Kidney tubule cell (primary cell): ENCODE measurements at places on chromosomes 6 and 20.

GRCh38 chr6:43778976-43779851, 9.2 kb downstream of the VEGFA start:
- DNase-seq: no peak

DNA sequence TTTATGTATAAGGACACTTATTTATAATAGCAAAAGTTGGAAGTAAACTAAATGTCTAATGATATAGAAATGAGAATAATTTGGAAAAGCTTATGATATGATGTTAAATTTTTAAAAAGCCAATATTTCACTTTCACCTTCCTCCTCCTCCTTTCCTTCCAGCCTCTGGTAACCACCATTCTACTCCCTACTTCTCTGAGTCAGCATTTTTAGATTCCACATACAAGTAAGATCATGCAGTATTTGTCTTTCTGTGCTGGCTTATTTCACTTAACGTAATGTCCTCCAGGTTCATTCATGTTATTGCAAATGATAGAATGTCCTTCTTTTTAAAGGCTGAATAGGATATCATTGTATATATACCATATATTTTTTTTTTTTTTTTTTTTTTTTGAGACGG, 180.2 kb downstream of the RNF144B start:
- no peak for DNase-seq

GRCh38 chr20:15794409-15794808, 778.8 kb downstream of the KIF16B start:
- DNase-seq: no peak

DNA sequence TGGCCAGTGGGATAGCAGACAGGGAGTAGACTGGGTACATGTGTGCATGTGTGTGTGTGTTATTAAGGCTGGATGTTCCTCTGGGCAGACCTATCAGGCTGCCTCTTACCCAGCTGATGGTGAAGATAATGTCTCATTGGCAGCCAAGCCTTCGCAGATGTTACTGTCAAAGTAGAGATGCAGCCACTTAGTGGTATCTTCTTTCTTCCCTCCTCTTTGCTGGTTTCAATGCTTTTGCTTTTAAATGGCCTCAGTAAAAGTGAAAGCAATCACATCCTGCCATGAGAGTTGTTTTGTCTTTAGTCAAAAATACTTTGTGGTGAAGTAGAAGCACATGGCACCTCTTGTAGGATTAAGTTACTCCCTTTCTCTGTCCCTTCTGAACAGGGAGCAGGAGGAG, 57.5 kb downstream of the SNRNP48 start:
- no peak for DNase-seq

- no peak for DNase-seq
Measured at GRCh38 chr6:37946057-37946456, 126.5 kb downstream of the ZFAND3 start.

DNA sequence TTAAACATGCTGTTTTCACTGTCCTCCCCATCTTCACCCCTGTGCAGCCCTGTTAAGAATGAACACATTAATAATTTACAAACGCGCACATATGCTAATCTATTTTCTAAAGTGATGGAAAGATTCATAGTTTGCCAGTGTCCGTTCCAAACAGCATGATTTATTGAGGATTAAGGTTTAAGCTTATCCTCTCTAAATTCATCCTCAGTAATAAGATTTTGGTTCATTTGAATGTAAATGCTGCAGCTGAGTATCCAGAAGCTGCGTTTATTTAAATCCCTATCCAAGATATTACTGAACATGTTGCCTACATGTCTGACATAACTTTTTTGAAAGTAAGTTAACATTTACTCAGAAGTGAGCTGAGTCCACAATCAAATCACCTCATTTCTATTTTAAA, 42.8 kb upstream of the FAM135A start:
- DNase-seq: no peak

GRCh38 chr20:10190456-10190855, 28.2 kb upstream of the SNAP25 start:
- no peak for DNase-seq

GRCh38 chr6:35203152-35203670, 10.5 kb upstream of the SCUBE3 start:
- DNase-seq: no peak

DNA sequence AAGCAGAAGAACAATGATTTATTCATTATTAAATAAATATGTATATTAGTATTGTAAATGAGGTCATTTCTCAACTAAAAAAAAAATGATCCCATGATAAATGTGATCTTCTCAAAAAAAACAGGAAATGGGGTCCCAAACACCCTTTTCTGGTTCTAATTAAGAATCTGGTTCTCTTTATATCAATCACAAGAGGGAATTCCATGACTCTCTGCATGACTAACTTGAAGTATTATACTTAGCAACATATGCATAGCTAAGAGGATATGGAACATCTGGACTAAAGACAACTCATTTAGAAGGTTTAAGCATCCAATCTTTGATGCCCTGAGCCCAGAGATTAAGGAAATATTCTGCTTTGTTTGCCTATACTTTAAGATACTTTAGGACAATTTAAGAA, 89.7 kb upstream of the EMILIN3 start:
- DNase-seq: no peak

DNA sequence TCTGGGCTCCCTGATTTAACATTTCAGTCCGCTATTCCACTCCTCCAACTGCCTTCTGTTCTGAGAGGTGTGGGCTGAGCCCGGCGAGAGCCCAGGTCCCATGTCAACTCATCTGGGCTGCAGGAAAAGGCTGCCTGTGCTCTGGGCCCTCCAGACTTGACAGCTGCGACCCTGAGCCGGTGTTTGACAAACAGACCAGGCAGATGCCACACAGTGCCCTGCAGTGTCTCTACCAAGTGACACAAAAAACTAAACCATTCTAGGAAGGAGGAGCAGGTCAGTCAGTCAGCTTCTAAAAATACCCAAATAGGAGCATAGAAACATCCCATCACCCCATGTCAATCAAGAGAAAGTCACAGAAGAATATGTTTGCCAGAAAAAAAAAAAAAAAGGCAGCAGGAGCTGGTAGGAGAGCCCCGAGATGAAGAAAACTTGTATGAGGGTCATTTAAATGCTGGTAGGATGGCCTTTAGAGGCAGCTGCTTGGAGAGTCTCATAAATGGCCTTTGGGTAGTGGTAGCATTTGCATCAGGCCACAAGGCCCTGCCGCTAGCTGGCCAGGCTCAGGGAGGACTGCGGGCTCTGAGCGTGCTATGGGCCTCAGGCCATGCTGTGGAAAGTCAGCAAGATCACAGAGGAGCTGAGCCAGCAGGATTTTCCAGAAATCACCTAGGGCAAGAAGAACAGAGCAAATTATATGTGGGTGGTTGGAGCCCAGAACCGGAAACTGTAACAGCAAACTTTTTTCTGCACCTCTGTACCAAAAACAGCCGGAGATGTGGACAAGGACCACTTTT, 36.6 kb upstream of the GFOD1 start:
- DNase-seq: no peak

- peak; percentile 14 for DNase-seq
Measured at GRCh38 chr6:159404296-159404695, 235.1 kb downstream of the FNDC1 start.

- DNase-seq: no peak
Measured at GRCh38 chr6:135390458-135390857, 107.1 kb downstream of the AHI1 start.

DNA sequence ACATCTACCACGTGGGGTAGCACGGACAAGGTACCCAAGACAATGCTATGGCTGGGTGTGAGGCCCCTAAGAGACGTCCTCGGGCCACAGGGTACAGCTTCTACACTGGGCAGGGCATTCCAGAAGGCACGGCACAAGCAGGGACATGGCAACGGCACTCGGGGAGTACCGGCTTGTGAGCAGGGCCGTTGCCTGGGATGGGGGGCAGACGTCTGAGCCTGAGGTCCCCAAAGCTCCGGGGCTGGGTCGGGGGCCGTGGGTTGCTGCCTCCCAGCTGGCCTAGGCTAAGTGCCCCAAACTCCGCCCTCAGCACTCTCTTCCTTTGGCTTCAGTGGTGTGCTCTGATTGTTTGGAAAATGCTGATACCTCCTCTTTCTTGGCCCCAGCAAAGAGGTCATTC, 110.6 kb downstream of the SULF2 start:
- no peak for DNase-seq

DNA sequence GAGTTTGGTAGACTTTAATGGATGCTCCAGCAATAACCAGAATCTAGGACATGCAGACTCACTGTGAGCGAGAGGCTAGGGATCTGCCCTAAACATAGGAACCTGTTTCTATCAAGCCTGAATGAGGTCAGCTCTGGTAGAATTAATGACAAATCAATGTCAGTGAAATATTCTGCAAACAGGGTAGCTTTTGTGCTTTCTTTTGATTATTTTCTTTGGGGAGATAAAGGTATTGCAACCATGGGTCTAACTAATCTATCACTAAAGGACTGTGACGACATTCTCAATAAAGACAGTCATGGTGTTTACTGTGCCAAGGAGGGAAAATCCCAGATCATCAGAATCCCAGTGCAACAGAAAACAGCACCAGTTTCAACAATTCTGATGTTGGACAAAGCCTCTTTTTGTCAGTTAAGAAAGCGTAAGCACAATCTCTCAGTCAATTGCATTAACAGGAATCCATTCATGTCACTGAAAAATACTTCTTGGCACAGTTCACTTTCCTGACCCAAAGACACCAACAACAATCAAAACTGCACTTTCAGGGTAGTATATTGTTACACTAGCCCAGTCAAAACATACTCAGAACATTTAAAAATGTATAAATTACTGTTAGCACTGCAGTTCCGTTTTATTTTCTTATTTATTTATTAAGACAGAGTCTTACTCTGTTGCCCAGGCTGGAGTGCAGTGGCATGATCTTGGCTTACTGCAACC, 36.8 kb upstream of the SMIM29 start:
- DNase-seq: no peak

DNA sequence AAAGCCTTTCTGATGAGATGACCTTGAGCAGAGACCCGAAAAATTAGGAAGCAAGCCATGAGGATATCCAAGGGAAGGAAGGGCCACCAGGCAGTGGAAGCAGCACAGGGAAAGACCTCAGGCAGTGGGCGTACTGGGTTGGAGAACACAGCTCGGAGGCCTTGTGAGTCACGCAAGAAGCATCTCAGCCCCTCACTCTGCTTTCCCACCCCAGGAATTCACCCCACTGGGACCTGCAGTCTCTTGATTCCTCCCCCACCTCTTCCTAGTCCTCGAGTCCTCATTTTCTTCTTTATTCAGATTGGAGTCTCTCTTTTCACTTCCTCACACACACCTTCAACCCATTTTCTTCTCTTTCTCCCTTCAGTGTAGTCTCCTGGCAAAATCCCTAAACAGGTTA, 27.0 kb downstream of the RPRD1B start:
- DNase-seq: peak; percentile 4

- no peak for DNase-seq
Measured at GRCh38 chr20:24483435-24484080, 14.1 kb downstream of the SYNDIG1 start.

DNA sequence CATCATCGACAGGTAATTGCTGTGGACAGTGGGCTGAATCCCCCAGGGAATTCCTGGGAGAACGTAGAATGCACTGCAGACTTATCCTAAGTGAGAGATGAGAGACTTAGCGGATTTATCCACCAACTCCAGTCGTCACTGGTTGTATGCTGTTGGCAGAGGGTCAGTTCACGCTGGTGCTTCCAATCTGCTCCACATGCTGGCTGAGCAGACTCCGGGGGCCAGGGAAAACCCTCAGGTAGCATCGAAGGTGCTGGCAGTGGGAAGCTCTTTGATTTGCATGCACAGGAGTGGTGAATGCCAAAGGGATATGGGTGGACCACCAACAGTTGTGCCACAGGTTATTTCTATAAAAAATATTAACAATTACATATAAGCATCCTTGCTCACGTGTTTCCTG, 20.2 kb downstream of the TTLL9 start:
- DNase-seq: no peak

GRCh38 chr6:5084781-5085647, at the start of gene PPP1R3G:
PPP1R3G (plus strand) TSS chr6:5085341; CDS start chr6:5085486, 145 bp downstream.
- peak; percentile 64 for DNase-seq

DNA sequence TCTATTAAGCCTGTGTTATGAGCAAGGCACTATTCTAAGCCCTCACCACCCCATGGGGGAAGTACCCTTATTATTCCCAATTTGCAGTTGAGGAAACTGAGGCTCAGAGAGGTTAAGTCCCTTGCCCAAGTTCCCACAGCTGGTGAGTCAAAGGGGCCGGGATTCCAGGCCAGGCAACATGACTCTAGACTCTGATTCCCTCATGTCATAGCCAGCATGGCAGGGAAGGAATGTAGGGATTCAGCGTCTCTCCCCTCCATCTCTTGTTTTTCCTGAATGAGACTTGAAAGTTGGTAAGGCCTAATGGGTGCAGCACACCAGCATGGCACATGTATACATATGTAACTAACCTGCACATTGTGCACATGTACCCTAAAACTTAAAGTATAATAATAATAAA, 6.7 kb downstream of the C6orf132 start:
- DNase-seq: no peak

DNA sequence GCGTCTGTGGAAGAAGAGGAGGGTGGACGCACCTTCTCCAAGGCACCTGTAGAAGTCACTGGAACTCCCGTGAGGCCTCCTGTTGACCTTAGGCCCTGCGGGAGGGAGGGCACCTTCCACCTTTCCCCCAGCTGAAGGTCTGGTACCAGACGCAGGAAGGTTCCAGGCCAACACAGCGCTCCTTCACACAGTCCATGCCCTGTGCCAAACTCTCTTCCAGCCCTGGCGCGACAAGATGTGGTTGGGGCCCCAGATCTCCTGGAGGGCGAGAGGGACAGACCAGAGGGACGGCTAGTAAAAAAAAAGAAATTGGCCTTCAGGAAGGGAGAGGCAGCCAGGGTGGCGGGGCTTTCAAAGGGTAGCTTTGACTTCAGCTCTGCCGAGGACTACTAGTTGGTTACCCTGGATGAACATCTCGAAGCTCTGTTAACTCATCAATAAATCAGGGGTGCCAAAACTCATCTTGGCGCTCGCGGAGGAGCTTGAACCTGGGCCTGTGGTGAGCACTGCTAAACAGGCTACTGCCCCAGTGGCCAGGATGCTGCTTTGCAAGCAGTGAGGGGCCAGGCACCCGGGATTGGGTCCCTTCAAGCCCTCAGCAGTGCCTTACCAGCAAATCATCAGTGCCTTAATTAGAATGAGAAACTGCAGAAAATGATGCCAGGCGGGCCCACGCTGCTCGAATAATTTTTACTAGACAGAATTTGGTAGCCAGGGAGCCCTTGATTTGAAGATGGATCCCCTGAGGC, 14.9 kb downstream of the AARS2 start:
- DNase-seq: no peak

GRCh38 chr20:44738813-44739477, 6.7 kb upstream of the KCNK15 start:
- DNase-seq: peak; percentile 69
